Skin of body (tissue), 3 donors: ENCODE measurements at places on chromosomes 1 and 21.

DNA sequence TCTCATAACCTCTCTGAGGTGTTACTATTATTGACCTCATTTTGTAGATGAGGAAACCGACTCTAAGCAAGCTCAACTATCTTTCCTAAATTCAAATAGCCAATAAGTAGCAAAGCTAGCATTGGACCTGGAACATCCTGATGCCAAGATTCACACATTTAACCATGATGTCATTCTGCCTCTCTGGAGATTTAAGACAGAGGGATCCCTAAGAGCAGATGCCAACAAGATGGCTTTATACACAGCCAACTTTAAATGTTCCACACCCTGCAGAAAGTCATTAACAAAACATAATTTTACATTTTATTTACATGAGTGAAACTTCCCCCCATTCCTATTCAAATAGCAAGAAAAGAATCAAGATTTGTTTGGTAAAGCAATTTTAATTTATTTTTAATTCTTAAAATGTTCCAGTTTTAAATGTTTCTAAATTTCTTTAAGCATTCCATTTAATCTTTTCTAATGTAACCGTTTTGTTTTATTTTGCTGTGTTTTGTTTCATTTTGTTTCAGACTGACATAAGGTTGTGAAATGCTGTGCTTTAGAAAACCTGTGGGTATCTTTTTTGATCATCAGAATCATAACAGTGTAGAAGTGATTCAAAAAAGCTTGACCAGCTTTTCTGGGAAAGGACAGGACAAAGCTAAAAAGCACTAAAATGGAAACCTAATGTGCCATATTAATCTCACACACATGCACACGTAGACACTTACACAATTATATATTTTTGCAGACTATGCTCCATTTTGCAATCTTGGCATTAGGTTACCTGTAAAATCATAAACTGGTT is 7.6 kb upstream of the VAV3 start:
- DNase-seq, result peak; percentile 3

GRCh38 chr1:240691909-240692705 is 80.2 kb upstream of the GREM2 start:
- peak; percentile 44 for DNase-seq

DNA sequence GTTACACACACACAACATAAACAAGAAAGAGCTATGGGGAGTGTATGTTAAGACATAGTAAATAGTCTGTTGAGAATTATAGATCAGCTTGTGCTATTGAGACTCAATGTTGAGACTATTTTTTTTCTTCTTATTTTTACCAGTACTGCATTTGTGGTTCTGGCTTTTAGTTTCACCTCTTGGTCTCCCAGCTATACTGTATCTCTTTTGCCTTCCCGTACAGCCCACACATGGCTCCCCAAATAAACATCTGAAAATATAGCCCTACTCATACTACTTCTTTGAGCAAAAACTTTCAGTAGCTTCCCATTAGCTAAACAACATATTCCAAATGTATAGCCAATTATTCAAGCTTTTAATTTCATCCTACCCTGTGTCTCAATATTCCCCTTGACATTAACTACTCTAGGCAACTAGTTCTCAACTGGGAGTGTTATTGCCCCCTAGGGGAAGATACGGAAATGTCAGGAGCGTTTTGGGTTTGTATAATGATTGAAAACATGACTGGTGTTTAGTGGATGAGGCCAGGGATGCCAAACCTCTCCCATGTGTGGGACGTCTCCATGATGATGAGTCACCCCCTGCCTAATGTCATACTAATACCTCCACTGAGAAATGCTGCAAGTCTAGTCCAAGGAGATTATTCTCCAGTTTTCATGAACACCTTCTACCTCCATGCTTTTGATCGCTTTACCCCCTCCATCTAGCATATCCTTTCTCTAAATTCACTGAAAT is 6.8 kb downstream of the RPE65 start:
- no peak for DNase-seq

- DNase-seq, result no peak
These were observed 204.7 kb upstream of the EDN2 start for GRCh38 chr1:41689139-41689538.

- no peak for DNase-seq
These were observed 212.4 kb upstream of the SPAG17 start for GRCh38 chr1:118397496-118397859.

GRCh38 chr1:231072041-231072440 is 32.0 kb upstream of the FAM89A start:
- DNase-seq, result no peak
